Psoas muscle (tissue), 8 donors: ENCODE measurements at places on chromosomes 5 and 9. TPM values are rescaled to one million over a fixed set of nuclear protein-coding genes. Genes with fewer than 3 reads are reported as not detected.

DNA sequence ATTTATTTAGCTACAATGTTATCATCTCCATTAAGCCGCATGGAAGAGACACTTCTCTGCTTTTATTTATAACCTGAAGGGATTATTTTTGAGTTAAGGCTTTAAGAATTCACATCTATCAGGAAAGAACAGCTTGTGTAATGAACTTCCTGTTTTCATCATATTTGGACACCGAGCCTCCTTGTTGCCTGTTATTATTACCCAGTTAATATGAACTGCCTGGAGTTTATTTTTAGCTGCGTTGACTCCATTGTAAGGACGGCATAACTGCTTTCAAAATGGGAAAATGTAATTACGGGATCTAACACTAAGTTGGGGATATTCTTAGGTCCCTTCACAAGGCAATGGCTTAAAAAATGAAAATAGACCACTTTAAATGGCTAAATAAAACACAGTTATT is 89.0 kb upstream of the NR4A3 start:
- DNase-seq, result no peak

DNA sequence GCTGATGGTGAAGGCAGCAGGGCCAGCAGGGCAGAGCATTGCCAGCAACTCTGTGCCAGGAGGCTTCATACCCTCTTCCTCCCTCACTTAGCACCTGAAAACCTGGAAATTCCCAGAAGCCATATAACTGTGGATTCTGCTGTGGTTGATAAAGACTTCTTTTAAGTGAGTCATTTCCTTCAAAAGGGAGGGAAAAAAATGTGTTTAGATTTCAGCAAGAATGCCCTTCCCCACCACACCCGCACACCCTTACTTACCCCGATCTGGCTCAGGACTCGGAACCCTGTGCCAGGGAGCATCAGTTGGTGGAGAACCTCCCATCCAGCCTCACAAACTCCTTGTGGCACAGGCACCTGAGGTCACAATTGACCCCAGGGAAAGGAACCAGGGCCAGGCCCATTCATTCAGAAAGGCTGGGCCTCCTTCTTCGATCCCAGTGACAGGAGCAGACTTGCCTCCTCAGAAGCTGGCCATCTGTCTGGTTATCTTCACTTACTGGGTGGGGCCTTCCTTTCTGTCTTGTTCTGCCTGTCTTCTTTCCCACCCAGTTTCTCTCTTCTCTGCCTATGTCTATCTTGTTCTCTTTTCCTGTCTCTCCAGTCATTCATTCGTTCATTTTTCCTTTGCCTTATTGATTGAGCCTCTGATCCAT is 62.6 kb downstream of the PLAC8L1 start:
- DNase-seq, result no peak

DNA sequence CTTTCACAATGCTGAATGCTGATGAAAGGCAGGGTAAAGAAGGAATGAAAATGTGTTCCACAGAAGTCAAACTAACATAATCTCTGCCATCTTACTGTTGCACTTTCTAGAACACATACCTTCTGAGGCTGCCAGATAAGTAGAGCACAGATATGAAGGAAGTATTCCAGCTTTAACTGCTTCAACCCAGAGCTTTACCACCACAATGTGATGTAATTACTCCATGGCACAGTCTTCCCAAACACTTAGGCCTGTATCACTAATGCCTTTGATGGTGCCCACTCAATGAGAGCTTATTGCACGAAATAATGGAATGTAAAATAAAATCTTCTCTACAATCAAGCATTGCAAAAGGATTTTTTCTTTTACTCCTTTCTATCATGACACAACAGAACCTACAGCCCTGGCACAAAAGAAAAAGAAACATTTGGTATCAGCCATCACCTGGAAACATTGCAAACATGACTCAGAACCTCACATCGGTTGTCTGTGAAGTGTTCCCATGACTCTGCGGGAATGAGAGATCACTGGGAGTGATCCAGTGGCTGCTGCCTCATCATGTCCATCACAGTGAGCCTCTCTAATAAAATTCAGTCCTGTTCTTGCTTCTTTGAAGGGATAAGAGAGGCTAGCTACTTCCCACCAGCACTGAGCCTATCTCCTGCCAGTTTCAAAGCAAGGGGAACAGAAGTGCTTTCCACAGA is 385.8 kb downstream of the EFNA5 start:
- DNase-seq, result no peak

DNA sequence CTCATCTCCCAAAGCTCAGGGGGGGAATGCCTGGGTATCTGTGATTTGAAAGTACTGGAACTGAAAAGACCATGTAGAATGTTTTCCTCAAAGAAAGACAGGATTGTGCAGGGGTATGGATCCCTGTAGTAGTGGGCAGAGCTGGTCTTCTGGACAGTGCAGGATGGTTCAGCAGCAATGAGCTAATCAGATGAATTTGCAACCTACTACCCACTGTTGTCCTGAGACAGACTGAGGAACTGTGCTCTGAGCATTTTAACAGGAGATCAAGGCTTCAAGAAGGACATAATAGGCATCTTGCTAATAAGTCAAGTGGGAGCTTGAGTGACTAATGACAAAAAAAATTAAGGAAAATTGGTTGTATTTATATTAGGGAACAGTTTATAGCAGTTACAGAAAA is 61.7 kb downstream of the FYB1 start:
- no peak for DNase-seq

DNA sequence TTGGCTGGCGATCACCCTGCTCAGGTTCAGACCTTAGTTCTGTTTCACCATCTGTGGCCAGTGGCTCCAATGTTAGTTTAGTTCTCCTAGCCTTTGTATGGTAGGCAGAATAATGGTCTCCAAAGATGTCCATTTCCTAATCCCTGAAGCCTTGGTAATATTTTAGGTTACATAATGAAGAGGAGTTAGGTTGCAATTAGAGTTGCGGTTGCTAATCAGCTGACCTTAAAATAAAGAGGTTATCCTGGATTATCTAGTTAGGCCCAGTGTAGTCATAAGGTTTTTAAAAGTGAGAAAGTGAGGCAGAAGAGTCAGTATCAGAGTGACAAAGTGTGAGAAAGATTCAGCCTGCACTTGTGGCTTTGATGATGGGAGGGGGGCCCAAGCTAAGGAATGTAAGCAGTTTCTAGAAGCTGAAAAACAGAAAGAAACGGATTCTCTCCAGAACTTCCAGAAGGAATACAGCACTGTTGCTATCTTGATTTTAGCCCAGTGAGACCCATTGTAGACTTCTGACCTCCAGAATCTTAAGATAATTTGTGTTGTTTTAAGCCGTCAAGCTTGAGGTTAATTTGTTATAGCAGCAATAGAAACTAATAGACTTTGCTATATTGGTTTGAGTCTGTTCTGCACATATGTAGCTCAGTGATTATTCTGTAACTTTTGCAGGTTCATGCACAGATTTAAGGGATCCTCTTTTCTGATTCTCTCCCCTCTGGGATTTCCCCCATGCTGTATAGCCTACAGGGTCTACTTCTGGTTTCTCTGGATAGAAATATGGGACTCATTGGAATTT is 21.6 kb downstream of the LNPEP start:
- DNase-seq, result no peak

Gene SLC6A19
- total RNA-seq, result not detected

Gene AGXT2
- total RNA-seq, result not detected
